ENCODE measurements at places on chromosomes 2 and 18.

DNA sequence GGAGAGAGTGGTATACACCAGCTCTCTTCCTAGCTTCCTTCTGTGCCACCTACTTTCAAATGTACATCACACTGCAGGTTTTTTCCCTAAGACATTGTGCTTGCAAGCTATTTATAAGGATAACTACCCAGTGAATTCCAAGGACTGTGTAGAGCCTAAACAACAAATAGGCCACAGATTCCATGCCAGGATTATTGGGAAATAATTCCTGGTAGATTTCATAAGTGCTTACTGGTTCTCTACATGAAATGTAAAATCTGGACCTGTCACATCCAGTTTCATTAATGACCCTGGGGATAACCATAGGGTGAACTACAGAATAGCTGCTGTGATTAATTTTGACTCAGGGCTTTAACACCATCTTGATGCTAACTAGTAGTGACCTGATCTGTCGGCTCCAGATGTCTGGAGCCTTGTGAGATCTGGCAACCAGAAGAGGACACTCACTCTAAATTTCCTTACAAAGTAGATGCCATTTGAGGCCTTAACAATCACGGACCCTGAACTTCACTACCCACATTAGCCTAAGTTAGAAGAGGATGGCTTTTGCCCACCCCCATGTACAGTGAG is 34.3 kb upstream of the LGALSL start:
- no peak for DNase-seq

DNA sequence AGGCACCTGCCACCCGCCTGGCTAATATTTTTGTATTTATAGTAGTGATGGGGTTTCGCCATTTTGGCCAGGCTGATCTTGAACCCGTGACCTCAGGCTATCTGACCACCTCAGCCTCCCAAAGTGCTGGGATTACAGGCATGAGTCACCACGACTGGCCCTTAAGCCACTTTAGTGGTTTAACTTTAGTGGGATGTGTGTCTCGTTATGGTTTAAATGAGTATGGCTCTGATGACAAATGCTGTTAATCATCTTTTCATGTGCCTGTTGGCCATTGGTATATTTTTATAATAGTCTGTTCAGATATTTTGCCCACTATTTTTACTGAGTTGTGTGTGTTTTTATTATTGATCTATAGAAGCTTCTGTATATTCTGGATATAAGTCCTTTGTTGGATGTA is 205.9 kb downstream of the MYO1B start:
- DNase-seq: no peak

DNA sequence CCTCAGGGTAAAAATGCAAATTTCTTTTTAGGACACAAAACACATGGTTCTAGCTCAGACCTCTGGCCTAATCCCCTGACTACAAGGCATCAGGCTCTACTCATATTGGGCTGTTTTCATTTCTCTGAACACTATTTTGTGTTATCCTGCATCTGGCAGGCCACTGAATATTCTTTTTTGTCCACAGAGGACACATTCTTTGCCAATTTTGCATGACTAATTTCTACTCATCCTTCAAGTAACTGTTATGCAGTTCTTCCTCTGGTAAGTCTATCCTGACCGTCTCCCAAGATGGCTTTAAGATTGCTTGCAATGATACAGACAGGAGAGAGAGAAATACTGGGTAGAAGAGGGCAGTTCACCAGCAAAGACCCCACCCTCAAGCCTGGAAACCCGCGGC is 107.6 kb upstream of the RGPD4 start:
- no peak for DNase-seq

- DNase-seq: no peak
These were observed 214.2 kb downstream of the MTX2 start for GRCh38 chr2:176483476-176483875.

- peak; percentile 74 for DNase-seq
These were observed 289.0 kb upstream of the TFPI start for GRCh38 chr2:187842978-187843847.

- DNase-seq: peak; percentile 10
These were observed 1.1 kb downstream of the PTH2R start for GRCh38 chr2:208407667-208408066.

DNA sequence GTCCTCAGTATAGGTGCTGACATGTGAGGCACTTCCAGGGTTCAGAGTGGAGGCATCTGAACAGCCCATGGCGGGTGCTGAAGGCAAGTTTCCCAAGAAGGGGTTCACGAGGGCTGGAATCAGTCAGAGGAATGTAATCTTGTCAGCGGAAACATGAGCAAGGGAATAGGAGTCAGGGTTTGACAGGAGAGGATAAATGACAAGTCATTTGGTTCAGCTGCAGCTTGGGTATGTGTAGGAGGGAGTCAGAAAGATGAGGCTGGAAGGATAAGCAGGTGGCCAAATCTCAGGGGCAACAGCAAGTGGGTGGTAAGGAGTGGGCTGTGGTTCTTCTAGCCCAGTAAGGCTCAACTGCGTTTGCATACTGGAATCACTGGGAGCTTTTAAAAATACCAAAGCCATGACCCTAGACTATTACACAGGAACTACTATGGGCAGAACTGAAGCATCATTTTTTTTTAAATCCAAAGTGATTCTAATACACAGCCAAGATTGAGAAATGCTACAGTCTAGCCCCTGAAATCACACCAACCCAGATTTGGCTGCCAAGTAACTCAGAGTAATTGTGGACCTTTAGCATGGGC is 41.8 kb upstream of the NAB1 start:
- peak; percentile 89 for DNase-seq

DNA sequence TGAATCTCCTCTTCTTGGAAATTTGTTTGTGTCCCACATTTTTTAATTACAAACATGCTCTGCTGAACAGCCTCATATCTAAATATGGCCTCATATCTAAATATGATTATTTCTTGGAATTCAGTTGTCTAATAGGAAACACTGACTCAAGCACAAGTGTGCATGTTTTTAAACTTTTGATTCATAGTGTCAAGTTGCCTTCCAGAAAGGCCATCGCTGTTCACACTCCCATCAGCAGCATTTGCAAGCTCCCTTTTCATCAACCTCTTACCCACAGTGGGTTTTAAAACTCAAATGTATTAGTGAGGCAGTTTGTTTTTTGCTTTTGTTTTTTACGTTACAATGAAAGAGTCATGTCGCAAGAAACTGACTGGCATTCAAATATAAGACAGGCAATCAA is 65.2 kb upstream of the SMAD2 start:
- no peak for DNase-seq

GRCh38 chr18:45844938-45845337 is 19.5 kb downstream of the SIGLEC15 start:
- DNase-seq: no peak

DNA sequence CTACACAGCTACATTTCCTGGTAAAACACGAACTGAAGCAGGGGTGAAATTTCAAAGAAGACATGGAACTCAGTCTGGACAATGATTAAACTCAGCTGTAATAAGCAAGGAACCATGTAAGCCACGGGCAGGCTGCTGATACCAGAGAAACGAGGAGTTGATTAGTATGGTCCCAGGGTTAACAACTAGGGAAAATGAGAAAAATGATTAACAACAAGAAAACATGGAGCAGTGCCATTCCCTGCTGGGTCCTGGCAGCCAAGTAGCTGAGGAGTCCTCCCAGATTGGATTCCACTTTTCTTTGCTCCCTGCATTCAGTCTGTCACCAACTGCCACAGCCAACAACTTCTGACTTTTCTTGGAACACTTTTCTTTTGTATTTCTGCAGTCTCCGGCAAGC is 517.0 kb upstream of the KLHL29 start:
- DNase-seq: no peak

- DNase-seq: no peak
These were observed 15.7 kb downstream of the NDUFV2 start for GRCh38 chr18:9117980-9118841.

DNA sequence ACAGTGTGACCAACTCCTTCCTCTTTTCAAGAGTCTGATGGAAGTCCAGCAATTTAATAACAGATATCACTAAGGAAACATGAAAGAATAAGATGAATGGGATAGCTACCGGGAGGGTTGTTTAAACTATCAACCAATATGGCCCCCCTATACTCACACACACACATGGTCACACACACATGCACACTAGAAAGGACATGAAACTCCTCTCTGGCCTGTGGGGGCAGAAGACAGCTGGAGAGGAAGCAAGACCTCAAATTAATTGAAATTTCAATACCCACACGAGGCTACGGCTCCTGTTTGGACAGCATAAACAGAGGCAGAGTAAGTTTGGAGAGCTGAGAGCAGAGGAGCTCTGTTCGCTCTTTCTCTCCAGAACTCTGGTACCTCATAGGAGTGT is 34.7 kb upstream of the REEP1 start:
- no peak for DNase-seq

DNA sequence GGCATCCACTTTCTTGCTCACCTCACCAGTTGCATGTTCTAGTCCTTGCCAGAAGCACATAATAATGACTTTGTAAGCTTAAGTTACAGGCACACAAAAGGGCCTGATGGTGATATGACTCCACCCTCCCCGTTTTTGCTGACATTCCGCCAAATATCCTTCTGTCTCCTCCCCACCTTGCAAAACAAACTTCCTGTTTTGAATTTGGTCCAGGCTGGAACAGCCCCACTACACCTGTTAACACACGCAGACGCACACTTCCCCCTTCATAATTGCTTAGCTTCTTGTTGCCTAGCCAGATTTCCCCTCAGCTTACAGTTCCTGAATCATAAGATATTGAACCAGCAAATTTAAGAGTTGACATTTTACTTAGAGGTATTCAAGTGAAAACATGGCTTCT is at the start of gene MGAT5:
TSS of gene MGAT5 (plus strand) at position 269 of the 400 bp plus-strand sequence. CDS start 332 bp downstream, outside the sequence.
- no peak for DNase-seq

Data from myocyte (in vitro differentiated cells).